ENCODE measurements at places on chromosomes 13 and 19.

DNA sequence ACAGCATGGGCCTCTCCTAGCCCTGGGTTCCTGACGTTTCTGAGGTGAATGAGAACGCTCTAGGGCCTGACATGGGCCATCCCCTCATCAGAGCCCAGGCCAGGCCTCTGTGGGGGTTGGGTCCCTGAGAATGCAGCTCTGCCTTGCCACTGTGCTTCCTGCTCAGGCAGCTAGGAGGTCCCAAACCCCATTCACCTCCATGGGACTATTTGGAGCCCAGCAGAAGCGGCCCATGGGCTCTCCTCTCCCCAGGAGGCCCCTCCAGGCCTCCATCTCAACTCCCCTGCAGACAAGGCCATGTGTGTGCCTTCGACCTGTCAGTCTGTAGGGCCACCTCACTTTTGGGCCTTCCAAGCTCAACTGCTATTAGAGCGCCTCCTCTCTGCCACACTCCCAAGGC lies 36.9 kb downstream of the ELL start:
- peak; percentile 21 for DNase-seq

GRCh38 chr13:40536443-40537113 lies 129.9 kb downstream of the FOXO1 start:
- peak; percentile 58 for DNase-seq

GRCh38 chr13:51192348-51192747 lies 29.9 kb upstream of the FAM124A start:
- DNase-seq = no peak

GRCh38 chr13:110855363-110855762 lies 59.5 kb downstream of the ANKRD10 start:
- DNase-seq = no peak

- no peak for DNase-seq
Measured at GRCh38 chr13:46874006-46874405, 22.8 kb downstream of the HTR2A start.

DNA sequence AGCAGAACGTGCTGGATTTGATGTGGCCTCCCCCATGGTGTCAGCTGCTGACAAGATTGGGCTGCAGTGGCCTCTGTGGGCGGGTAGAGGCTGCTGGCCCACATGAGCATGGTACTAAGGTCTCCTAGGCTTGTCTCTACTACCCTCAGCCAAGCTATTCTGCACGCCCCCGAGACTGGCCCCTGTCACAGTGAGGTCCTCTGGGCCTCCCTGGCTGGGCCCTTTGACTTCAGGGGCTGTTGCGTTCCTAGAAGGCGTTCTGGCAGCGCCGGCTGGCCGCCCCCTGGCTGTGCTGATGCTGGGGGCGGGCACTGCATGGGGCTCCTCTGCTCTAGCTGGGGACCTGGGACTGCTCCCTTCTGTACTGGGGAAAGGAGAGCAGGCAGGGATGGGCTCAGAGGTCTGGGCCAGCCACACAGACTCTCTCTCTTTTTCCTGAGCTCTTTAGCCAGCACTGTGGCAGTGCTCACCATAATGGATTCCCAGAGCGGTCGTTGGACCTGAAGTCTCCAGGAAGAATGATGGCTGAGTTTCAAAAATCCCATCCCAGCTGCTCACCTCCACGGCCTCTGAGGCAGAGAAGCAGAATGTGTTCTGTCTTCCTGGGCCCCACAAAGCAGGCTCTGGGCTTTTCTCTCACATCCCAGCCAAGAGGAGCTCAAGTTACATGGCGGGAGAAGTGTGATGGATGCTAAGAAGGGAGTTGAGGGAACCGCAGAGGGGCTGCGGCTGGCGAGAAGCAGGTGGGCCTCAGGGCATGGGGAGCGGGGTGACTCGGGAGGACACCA lies 32.3 kb downstream of the TSSK6 start:
- DNase-seq = no peak

GRCh38 chr19:38417544-38418506 lies 8.2 kb downstream of the RASGRP4 start:
- DNase-seq = peak; percentile 69

GRCh38 chr13:24745861-24746617 lies 17.9 kb upstream of the RNF17 start:
- DNase-seq = no peak

DNA sequence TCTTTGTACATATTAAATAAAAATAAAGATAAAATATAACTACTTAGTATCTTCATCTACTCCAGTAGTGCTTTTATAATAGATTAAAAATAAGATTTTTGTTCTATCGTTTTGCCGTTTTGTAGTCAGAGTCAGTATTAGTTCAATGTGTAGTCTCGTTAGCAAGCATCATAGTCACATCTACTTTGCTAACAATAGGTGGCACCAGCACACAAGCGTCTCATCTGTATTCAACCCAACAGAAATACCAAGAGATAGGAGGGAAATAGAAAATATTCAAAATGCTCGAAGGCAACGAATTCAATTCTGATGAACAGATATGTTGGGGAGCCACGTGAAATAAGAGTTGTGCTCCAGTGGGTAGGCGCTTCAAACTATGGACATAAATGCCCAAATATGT lies 21.4 kb upstream of the MICU2 start:
- DNase-seq = peak; percentile 69

- no peak for DNase-seq
Measured at GRCh38 chr19:38784224-38784623, 4.8 kb upstream of the LGALS7B start.

DNA sequence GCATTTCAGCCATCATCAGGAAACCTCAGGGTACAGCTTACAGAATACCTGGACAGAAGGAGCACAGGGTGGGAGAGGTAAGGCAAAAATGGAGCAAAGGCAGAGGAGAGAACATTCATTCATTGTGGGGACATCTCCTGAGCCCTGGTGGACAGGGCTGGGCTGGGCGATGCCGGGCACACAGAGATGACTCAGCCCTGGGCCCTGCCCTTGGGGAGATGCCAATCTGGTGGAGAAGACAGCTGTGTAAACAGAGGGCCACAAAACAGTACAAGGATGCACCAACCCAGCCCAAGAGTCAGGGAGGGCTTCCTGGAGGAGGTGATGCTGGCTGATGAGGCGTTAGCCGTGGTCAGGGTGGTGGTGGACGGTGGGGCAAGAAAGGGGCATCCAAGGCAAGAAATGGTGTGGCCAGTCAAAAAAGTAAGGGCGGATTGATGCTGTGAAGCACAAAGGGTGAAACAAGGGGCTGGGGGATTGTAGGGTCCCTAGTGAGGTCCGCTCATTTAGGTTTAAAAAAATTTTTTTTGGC lies 3.6 kb upstream of the HAS1 start:
- DNase-seq = no peak

DNA sequence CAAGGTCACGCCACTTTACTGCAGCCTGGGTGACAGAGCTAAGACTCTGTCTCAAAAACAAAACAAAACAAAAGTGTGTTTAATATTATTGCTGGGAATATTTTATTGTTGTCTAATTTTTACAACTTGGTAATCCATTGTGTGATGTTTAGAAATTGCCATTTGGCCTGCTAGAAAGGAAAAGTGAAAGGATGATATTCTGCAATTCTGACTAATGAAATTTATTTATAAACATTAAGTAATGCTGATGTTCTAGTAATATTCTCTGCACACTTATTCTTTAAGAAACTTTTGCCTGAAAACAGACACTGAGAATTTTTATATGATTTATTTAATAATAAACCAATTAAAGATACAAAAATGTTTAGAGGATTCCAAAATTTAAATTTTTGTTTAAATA lies 87.4 kb downstream of the ELF1 start:
- no peak for DNase-seq

- no peak for DNase-seq
Measured at GRCh38 chr13:42247883-42248282, 24.1 kb upstream of the AKAP11 start.

Data from NB4 (cell line).